ENCODE measurements at places on chromosomes 1 and 21.

GRCh38 chr1:23537296-23537973 lies 6.4 kb upstream of the E2F2 start:
- DNase-seq, result peak; percentile 77

GRCh38 chr1:3548156-3548893 lies 63.0 kb downstream of the MEGF6 start:
- DNase-seq, result peak; percentile 3

DNA sequence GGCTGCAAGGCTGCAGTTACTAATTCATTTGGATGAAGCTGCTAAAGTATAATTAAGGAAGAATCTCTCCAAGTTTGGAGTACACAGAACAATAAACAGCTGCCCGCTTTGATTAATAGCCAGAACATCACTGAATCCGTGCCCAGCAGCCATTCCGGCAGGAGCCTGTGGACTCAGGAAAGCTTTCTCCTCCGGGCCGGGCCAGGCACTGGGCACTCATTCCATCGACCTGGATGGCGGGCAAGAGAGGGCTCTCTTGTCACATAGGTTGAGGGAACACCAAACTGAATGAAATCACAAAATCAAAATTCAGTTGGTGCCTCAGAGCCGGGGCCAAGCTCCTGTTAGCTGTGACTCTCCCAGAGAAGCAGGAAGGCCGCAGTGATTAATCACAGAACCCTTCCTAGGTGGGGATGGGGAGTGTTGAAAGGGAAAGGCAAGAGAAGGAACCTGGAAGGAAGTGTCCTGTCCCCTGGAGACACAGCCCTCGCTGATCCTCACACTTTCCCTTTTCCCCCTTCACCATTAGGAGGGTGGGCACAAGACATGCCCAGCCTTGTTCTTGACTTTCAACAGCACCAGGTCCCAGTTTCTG lies 306.7 kb downstream of the NPHP4 start:
- no peak for DNase-seq

DNA sequence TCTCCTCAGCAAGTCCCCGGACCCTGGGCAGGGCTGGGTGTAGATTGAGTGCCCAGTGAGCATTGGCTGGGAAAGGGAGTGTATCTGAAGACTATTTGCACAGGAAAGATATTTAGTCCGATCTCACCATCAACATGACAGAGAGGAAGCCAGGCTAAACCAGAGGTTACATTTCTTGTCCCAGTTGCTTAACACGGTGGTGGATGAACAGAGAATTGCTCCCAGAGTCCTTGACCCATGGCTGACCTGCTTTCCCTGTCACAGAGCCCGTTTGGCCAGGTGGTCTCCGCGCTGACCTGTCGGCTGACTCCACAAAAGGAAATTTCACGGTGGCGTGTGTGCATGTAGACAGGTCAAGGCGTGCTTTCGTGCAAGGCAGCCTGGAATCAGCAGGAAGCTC lies 83.5 kb downstream of the BEND5 start:
- no peak for DNase-seq

GRCh38 chr21:26127918-26128317 lies 42.7 kb downstream of the APP start:
- DNase-seq, result no peak

DNA sequence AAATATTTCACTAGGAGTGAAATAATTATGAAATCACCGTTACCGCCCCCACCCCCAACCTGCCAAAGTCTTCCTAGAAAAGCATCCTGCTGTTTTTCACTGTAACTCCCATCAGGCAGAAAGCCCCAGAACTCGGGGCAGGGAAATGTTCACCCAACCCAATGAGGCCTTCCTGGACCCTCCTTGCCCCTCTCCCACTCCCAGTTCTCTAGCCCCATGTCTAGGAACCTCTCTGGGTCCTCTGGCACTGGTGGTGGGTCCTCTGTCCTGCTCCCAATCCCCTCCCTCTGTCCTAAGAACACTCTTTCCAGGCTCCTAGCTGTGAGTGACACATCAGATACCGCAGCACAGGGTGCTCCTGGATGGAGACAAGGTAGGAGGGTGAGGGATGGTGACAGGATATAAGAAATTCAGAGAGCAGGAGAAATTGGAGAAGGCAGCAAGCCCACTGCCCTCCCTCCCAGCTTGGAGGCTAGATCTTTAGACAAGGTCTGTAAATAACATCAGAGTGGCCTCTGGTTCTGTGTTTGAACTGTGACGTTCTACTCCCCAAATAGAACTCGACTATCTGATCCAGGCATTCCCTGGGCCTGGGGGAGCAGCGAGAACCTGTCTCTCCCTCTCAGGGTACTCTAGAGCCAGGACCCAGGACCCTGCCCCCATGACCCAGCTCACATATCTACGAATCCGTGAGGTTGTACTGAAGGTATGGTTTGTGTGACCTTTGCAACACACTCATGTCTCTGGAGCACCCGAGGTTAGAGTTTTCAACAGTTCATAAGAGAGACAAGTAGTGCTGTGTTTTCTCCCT lies 23.3 kb upstream of the BTG2 start:
- DNase-seq, result no peak

GRCh38 chr1:234735476-234735875 lies 125.5 kb upstream of the IRF2BP2 start:
- no peak for DNase-seq

GRCh38 chr1:94602316-94602715 lies 60.8 kb upstream of the F3 start:
- peak; percentile 77 for DNase-seq

DNA sequence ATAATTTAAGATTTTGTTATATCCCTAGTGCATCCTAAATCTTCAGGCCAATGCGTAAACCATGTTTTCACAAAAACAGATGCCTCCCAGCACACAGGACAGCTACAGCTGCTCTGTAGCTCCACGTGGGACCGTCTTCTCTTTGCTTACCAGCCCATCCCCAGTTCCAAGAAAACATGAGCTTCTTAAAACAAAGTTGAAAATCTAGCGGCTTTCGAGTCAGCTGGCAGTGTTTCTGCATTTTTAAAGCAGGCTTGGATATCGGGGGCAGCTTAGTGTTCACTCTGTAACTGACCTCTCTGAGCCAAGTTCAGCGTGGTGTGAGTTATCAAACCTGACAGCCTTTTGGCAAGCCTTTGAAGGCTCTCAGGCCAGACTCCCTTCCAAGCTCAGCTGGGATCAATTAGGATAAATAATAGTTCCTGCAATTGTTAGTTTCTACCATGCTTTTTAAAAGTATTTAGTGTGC lies 881.5 kb downstream of the LTN1 start:
- peak; percentile 98 for DNase-seq

- DNase-seq, result no peak
These were observed 9.4 kb downstream of the DYRK1A start for GRCh38 chr21:37375866-37376574.

GRCh38 chr1:79704067-79704466 lies 697.5 kb upstream of the ADGRL4 start:
- DNase-seq, result no peak

DNA sequence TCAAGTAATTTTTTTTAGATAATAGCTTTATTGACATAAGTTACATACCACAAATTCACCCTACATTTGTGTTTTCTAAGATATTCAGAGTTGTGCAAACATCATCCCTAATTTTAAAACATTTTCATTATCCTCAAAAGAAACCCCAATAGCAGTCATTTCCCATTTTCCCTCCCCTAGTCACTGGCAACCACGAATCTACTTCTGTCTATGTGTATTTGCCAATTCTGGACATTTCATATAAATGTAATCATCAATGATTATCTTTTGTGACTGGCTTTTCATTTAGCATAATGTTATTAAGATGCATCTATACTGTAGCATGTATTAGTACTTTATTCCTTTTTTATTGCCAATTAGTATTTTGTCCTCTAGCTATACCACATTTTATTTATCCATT lies 88.8 kb upstream of the SLFNL1 start:
- no peak for DNase-seq

DNA sequence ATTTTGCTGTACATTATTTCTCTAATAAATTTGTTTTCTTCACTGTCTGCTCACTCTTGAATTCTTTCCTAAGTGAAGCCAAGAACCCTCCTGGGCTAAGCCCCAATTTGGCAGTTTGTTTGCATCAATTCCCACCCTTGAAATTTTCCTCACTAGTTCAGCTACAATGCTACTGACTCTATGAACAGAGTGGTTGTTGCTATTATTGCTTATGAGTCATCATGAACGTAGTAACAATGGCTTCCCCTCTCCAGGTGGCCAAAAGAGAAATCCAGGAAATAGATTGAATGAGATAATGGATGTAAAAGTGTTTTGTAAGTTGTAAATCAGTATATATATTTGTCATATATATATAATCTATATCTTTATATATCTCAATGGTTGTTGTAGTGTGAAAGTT lies 193.0 kb downstream of the URB2 start:
- DNase-seq, result peak; percentile 2

GRCh38 chr1:111364690-111365089 lies 62.8 kb downstream of the OVGP1 start:
- DNase-seq, result no peak

DNA sequence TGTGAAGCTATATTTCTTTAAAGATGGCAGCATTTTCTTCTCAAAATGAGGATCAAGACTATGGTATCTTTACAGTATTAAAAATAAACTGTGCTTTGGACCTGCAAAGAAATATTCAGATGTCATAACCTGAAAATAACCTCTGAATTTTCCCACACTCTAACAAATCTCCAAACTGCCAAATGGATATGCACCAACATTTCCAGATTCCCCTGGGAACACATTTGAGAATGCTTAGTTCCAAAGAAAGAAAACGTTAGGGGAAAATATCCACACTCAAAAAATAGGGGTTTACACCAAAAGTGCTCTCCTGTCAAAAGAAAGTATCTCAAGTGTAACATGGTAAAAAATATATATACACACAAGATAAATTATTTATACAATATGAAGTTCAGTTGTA lies 69.1 kb upstream of the ARHGAP29 start:
- DNase-seq, result peak; percentile 36

GRCh38 chr21:45076245-45076711 lies 1.9 kb downstream of the ADARB1 start:
- DNase-seq, result no peak

DNA sequence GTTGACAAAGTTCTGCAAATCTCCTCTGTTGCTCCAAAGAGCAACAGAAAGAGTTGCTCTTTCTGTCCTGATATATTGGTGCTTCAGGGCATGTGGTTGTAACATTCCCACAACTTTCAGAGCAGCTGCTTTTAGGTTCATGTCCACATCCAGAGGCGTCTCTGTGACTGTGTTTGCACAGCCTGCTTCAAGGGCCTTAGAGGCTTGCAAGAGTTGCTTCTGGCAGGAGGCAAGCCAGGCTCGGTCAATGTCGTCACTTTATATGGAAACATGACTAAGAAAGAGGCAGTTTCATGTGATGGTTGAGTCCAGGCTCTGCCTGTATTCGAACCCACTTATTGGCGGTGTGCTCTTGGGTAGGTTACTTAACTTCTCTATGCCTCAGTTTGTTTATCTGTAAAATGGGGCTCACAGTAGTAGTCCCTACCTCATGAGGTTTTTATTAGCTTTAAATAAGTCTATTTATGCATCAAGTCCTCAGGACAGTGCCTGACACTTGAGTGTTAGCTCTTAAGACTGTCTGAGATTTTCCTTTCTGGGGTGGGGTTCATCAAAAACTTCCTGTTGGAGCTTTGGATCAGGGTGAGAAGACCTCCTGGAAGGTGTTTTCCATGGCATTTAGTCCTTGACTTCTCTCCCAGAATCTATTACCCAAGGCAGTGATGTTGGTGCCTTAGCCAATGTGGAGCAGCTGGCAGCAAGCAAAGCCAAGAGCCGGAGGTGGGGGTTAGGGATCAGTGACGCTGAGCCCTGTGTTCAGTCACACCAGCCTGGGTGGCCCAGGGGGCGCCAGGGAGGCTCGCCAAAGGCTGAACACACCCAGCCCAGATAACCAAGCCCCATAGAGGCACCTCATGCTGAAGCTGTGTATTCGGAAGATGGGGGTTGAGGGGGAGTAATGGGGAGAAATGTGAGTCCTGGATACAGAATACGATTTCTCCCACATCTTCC lies 18.9 kb downstream of the LHX4 start:
- DNase-seq, result no peak

GRCh38 chr21:45136927-45137611 lies 62.7 kb downstream of the ADARB1 start:
- DNase-seq, result peak; percentile 86

DNA sequence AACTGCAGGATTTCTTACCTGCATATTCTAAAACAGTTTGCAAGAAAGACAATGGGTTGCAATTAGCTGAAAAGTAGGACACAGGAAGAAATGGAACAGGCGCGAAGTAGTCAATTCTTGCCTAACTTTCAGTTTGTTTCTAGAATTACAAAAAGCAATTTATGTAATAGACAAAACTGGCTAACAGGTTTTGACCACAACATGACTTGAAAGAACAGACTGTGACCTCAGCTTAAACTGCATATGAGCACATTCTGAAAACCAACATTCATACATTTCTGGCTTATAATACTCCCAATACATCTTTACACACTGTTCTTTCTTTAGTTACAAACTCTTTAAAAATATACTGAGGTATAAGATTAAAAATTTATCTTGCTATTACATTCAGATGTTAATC lies 405.9 kb upstream of the B3GALT2 start:
- DNase-seq, result no peak

- no peak for DNase-seq
These were observed 309.9 kb upstream of the PRMT6 start for GRCh38 chr1:106746448-106747085.

DNA sequence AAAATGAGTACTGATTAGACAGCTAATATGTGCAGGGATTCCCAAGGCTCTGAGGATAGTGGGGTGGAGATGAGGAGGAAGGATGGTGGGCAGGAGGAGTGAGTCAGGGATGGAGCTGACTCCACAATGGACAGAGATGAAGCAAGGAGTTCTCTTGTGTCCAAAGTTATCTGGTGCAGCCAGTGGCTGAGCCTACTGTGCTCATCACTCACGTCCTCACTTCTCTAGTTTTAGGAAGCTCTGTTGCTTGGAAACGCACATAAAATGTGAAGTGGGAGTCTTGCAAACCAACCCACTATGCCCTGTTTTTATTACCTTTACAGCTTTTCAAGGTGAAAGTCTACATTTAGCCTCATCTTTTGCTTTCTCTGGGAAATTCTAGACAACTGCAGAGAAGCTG lies 36.5 kb upstream of the SAMD13 start:
- DNase-seq, result peak; percentile 17

GRCh38 chr1:232291681-232292080 lies 338.3 kb downstream of the SIPA1L2 start:
- DNase-seq, result no peak

GRCh38 chr1:65258106-65258505 lies 51.2 kb upstream of the DNAJC6 start:
- DNase-seq, result no peak

GRCh38 chr1:233172201-233172600 lies 123.3 kb downstream of the PCNX2 start:
- DNase-seq, result peak; percentile 50

- DNase-seq, result no peak
These were observed 2.7 kb upstream of the TIE1 start for GRCh38 chr1:43298055-43298454.

GRCh38 chr1:203658274-203658673 lies 31.6 kb downstream of the ATP2B4 start:
- DNase-seq, result no peak

- no peak for DNase-seq
These were observed 35.1 kb downstream of the LRRC42 start for GRCh38 chr1:53981220-53981619.

GRCh38 chr1:163248064-163248463 lies 45.3 kb upstream of the RGS5 start:
- DNase-seq, result no peak
